ENCODE measurements at places on chromosomes 2 and 18.
A peak's percentile ranks its signal among the peaks of the same experiment; 100 is the strongest.

- DNase-seq: no peak
Measured at GRCh38 chr2:234544659-234545611, 48.1 kb upstream of the ARL4C start.

GRCh38 chr2:134426721-134427120 is 172.8 kb downstream of the MGAT5 start:
- DNase-seq: no peak

DNA sequence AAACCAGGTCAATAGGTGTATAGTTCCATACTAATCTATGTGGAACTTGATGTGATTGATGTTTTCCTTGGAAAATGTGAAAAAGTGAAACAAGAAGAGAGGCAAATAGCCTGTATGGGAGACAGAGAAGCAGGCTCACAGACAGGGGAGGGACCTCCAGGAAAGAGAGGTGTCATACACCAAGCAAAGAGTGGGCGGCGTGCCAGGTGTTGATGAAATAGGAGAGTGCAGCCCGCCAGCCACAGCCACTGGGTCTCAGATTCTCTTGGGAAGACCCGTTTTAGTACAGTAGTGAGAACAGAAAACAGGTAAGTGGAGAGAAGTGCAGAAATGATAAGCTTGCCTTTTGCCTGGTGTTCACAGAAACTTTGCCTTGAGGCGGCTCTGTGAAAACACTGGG is 301.9 kb downstream of the ZNF407 start:
- peak; percentile 93 for DNase-seq

GRCh38 chr2:109379507-109379906 is 234.3 kb downstream of the SEPTIN10 start:
- DNase-seq: no peak

DNA sequence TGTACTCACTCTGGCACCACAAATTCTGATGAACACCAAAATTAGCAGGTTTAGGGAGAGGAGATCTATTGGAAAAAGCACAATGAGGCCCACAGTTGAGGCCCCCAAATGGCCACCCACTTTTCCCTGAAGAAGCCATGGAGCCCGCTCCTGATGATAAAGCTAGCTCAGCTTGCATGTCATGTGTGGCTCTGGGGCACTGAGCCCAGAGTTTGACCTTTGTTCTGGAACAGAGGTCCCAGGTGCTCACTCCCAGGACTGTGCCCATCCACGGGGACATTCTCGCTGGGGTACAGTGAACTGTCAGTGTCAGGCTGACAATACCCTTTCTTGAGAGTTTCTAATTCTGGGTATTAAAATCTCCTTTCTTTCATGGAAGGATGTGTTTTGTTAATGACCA is 36.2 kb downstream of the XDH start:
- DNase-seq: no peak

GRCh38 chr18:44826418-44827259 is 146.0 kb downstream of the SETBP1 start:
- peak; percentile 48 for DNase-seq

DNA sequence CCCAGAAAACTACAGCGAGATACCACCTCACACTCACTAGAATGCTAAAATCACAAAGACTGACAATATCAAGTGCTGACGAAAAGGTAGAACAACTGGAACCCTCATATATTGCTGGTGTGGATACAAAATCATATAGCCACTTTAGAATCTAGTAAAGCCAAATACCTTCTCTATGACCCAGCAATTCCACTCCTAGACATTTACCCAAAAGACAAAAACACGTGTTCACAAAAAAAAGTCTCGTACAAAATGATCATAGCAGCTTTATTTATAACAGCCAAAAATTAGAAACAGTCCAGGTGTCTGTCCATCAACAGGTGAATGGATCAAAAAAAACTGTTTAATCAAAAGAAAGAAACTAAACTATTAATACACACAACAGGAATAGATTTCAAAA is 126.6 kb downstream of the ZFP36L2 start:
- no peak for DNase-seq

- no peak for DNase-seq
Measured at GRCh38 chr2:80001701-80002101, 302.9 kb downstream of the LRRTM1 start.

GRCh38 chr18:75863696-75864095 is 436.2 kb upstream of the SMIM21 start:
- DNase-seq: no peak

DNA sequence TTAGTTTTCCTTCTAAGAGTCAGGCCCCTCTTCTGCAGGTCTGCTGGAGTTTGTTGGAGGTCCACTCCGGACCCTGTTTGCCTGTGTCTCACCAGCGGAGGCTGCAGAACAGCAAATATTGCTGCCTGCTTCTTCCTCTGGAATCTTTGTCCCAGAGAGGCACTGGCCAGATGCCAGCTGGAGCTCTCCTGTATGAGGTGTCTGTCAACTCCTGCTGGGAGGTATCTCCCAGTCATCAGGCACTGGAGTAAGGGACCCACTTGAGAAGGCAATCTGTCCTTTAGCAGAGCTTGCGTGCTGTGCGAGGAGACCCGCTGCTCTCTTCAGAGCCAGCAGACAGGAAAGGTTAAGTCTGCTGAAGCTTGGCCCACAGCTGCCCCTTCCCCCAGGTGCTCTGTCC is 4.8 kb downstream of the REG1B start:
- DNase-seq: no peak

- DNase-seq: no peak
Measured at GRCh38 chr2:148826791-148827190, 48.2 kb upstream of the KIF5C start.

GRCh38 chr18:27121108-27121507 is 64.0 kb downstream of the CHST9 start:
- DNase-seq: no peak

DNA sequence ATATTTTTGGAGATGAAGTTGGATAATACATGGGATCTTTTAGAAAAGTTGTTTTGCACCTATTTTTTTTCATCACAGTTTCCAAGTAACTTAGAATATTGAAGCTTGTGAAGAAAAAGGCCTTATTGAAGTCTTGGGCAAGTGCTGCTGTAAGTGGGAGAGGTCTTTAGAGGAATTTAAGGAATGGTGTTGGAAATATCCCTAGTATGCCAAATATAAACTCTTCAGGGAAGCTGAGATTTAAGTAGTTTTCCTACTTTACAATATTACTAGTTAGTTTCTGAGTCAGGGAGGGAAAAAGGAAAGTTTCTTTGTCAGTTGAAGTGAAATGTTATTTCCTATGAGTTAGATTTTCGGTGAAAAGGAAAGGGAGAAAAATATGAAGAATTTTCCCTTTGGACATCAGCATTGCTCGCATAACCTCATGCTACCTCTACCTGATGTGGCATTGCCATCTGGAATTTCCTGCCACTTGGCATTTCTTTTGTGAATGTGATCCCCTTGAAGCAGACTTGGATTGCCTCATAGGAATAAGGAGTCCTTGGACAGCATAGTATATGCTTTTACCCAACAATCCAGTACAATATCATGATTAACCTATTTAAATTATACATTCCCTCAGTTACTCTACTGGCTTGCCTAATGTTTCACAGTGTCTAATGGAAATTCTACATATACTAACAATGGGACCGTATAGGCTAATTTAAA is 12.1 kb downstream of the PLEKHH2 start:
- no peak for DNase-seq

- no peak for DNase-seq
Measured at GRCh38 chr2:161321944-161322648, 13.9 kb downstream of the PSMD14 start.

DNA sequence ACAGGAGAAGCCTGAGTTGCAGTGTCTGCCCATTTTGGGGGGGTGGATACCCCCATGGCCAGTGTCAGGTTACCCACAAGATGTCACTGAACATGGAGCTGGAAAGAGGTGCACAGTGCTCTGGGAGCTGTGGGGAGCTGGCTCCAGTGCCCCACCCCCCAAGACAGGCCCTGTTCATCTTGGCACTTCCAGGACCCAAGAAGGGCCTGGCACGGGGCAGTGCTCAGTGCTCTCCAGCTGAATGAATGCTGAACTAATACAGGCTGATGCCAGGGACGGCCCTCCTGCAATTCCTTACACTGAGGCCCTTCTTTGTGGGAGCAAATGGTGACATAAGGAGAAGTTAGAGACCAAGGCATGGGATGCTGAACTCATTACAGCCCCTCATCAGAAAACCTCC is 163.4 kb upstream of the GLI2 start:
- DNase-seq: no peak

DNA sequence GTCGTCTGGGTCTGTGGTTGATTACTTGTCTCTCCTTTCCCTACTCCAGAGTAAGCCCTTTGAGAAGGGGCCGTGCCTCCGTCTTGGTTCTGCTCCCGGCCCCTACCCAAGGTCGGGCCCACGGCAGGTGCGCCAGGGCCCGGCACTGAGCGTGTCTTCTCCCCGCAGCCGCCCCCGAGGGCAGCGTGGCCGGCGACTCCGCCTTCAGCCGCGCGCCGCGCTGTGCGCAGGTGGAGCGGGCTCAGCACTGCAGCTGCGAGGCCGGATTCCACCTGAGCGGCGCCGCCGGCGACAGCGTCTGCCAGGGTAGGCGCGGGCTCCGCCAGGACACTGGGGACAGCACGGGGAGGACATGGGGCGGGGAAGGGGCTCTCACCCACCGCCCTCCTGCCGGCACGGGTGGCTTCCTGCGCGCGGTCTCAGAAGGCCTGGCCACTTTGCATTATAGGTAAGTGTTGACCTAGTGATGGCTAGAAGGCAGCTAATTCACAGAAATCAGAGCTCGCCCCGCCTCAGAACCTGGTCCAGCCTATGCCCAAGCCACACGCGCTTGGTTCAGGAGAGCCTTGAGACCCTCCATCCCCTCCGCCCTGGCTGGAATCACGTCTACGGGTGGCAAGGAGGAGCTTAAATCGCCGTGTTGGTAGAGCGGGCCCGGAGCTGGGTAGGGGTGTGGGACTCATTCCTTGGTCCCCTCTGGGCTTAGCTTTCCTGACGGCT is 43.5 kb downstream of the FBLN7 start:
- DNase-seq: peak; percentile 13

GRCh38 chr2:75870133-75870532 is 159.4 kb upstream of the GCFC2 start:
- DNase-seq: no peak

GRCh38 chr2:160275656-160276055 is 75.6 kb upstream of the ITGB6 start:
- no peak for DNase-seq

- no peak for DNase-seq
Measured at GRCh38 chr2:7052404-7052803, 135.2 kb downstream of the RNF144A start.

DNA sequence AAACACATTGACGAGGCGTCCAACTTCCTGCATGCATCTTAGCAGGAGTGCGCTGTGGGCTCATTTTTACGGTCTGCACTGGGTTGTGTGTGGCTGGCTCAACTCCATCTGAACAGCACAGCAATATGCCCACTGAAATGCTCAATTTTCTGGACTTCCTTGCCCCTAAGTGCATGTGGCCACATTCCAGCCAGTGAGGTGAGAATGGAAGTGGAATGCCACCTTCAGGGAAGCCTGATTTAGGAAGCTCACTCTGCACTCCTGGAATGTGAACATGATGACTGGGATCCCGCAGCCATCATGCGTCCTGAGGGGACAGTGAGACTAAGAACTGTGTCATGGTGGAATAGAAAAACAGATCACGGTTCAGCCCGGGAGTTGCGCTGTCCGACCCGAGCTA is 76.2 kb downstream of the PSMG2 start:
- no peak for DNase-seq

DNA sequence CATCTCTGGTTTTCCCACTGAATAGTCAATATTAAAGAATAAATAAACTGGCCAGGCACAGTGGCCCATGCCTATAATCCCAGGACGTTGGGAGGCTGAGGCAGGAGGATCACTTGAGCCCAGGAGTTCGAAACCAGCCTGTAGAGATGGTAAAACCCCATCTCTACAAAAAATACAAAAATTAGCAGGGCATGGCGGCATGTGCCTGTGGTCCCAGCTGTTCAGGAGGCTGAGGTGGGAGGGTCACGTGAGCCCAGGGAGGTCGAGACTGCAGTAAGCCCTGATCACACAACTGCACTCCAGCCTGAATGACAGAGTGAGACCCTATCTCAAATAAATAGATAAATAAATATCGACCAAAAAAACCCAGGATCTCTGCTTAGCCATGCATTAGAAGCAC is 50.2 kb upstream of the BIN1 start:
- DNase-seq: no peak

DNA sequence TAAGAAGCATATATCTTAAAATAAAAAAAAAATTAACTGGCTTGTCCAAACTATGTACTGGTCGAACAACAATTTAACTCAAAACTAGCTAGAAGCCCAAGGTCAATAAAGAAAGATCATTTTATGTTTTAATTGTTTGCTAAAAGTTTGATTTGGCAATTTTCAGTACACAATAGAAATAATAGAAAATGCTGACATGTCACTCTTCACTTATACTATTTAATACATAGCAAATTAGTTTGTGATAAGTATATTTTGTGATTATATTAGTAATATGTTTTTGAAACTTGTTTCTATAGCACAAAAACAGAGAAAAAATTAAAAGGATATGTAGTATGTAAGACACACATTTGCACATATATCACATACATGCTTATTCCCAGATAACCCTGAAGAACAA is 1938.6 kb upstream of the PIK3C3 start:
- DNase-seq: no peak

DNA sequence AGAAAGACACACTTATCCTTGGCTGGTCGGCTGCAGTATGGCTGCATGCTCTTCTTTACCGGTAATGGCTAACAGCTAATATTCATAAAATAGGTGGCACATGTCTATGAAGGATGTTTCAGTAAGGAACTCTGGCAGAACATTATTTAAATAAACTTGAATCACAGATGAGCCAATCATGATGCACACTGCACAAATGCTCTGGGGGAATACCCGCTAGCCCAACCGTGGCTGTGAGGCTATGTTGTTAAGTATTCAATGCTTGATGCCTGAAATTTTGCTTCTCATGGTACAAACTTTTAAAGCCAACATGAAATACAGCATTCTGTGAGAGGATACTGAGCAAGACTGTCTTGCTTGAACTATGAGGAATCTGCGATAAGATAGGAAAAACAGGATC is 505.8 kb downstream of the ZEB2 start:
- no peak for DNase-seq

DNA sequence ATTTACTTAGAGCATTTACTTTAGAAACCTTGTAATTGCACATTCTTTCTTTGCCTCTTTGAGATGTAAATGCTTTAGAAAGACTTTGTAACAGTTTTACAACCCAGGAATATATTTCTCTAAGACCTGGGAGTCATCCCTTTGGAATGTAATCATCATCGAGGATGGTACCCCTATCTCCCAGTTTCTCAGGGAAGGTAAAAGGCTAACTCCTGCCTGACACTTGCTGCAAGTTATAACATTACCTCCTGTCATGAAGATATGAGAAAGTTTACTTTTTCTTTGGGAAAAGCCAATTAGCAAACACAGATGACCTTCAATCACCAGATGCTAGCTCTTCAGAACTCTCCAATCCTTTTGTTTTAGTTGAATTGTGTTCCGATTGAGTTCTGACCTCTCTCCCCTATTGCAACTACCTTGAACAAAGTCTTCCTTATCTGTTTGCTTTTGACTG is 420.3 kb upstream of the FSIP2 start:
- DNase-seq: no peak
